Ovary (tissue), 10 donors: ENCODE measurements at places on chromosomes 1 and 21. TPM values are rescaled to one million over a fixed set of nuclear protein-coding genes. Genes with fewer than 3 reads are reported as not detected.

Gene ETNK2
- 38.3 TPM for polyA plus RNA-seq

Gene CHD5
- polyA plus RNA-seq: 0.29 TPM

Gene ASCL5
- 0.06 TPM for polyA plus RNA-seq

Gene KCNJ6
- polyA plus RNA-seq: not detected

Gene LCE1E
- not detected for polyA plus RNA-seq

Gene CCDC185
- polyA plus RNA-seq: not detected

Gene ACKR1
- polyA plus RNA-seq: 41.9 TPM

Gene F5
- polyA plus RNA-seq: 0.31 TPM

Gene NGF
- 42.1 TPM for polyA plus RNA-seq

Gene CRP
- polyA plus RNA-seq: not detected

Gene HSPG2
- 65.0 TPM for polyA plus RNA-seq

Gene AHCYL1
- polyA plus RNA-seq: 41.8 TPM

Gene PYHIN1
- polyA plus RNA-seq: 1.9 TPM

Gene KCNJ15
- polyA plus RNA-seq: 0.63 TPM

Gene CR1L
- polyA plus RNA-seq: not detected

Gene SLC5A9
- not detected for polyA plus RNA-seq
